DMS 273 treated with DMSO at 0.1 percent for 48 hours (cell line): ENCODE measurements at places on chromosomes 2 and 18.

DNA sequence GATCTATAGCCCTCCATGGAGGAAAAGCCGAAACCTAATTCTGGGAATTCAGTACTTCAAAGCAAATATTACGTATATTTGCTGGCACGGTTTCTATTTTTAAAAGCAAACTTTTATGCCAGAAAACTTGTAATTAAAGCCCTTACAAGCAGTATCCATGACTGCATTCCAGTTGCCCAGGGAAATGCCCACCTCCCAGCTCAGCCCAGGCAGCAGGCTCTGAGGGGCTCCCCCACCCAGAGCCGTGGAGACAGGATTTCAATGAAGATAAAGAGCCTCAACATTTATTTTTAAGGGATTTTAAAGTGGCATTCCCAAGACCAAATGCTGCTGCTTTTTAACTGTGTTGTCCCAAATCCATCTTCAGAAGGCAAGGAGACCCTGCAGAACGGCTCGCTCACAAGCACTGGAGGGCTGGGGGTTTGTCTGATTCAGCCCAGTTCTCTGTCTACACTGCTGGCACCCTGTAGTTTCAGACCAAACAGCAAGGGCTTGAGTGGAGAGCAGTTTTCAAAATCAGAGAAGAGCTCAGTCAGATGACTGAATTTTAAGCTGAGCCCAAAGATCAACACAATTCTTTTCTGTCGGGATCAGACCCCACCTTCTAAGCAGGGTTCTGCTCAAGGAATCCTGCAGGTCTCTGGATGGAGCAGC, 105.1 kb downstream of the KCNF1 start:
- DNase-seq, result no peak

GRCh38 chr2:239368321-239368720, 32.5 kb downstream of the HDAC4 start:
- no peak for DNase-seq

GRCh38 chr2:221073326-221074049, 498.6 kb downstream of the EPHA4 start:
- no peak for DNase-seq

DNA sequence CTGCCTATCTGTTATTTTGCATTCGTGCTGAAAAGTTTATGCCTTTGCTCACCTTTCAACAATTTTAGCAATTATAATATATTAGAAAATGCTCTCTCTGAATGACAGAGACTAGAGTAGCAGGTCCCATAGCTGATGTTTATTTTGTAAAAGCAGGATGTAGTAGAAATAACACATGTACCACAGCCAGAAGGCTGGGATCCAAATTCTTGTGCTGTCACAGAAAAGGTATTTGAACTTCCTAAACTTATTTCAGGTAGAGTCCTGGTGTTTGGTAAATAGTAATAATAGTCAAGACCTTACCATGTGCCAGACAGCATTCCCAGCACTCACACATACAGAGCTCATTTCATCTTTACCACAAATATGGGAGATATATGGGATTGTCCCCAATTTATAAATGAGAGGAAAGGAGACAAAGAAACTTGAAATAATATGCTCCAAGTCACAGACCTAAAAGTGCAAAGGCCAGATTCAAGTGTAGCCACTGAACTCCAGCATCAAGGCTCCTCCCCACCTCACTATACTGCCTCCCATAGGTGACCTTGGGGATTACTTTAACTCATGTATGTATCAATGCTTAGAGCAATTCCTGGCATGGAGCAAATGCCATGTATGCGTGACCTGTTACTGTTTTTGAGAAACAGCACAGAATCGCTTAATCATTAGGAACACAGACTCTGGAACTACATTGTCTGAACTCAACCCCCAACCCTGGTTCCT, 284.7 kb upstream of the RAB12 start:
- no peak for DNase-seq

DNA sequence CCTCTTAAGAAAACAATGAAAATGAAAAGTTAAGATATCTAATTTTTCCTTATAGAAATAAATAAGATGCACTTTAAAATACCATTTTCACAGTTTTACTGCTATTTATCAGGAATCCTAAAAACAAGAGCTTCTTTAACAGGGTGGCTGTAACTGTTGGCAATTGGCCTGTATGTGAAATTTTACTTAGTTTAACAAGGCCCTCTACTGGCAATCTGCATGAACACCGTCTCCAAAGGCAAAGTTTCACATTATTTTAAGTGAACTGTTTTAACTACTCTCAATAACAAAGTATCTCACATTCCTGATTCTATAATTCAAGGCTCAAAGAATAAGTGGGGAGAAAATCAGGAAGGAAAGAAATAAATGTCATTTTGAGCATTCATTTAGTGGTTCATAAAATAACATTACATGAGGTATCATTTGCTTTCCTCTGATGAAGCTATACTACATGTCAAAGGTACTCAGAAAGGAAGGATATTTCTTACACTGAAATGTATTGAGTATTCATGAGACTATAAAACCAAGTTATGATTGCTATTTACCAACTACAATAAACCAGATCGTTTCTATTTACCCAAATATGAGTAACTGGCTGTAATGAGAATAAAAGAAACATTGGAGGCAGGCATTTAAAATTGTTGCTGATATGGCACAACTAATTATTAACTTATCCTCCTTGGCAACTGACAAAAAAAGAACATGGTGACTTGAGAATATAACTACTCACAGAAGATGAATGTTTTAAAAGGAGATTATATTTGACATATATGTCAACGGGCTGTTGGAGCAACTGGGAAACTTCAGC, 7.0 kb downstream of the NCKAP5 start:
- peak; percentile 27 for DNase-seq

DNA sequence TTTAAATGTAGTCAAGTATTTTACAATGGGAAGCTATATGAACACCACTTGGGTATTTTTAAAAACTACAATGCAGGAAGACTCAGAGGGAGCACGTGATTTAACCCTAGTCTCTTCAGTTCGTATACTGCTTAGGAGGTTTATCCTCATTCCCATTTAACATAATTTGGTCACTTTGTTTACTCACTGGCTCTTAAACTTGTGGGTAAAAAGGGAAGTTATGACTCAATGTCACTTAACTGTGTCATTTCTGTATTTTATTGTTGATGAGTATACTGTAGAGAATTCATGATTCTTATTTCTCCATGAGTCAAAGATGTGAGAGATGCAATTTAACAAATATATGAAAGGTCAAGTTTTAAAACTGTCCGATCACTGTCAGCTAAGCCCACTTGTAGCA, 48.2 kb downstream of the SLC66A3 start:
- no peak for DNase-seq

- DNase-seq, result no peak
These were observed 1.7 kb downstream of the SEPTIN2 start for GRCh38 chr2:241317391-241317790.

GRCh38 chr2:38158378-38159118, 82.6 kb upstream of the CYP1B1 start:
- no peak for DNase-seq

GRCh38 chr2:45184606-45185005, 175.4 kb upstream of the SIX2 start:
- DNase-seq, result no peak

GRCh38 chr2:11187083-11187619, 31.9 kb downstream of the SLC66A3 start:
- no peak for DNase-seq

- DNase-seq, result no peak
These were observed 29.9 kb downstream of the ANO7 start for GRCh38 chr2:241218131-241219029.

DNA sequence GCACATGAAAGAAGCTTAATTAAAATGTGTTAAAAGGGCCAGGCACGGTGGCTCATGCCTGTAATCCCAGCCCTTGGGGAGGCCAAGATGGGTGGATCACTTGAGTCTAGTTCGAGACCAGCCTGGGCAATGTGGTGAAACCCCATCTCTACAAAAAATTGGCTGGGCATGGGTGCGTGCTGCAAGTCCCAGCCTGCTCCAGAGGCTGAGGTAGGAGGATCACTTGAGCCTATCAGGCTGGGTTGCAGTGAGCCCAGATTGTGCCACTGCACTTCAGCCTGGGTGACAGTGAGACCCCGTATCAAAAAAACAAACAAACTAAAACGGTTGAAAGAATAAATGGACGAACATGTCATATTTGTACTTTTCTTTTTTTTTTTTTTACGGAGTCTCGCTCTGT, 26.0 kb downstream of the REL start:
- no peak for DNase-seq

- DNase-seq, result no peak
These were observed 245.1 kb downstream of the LDLRAD4 start for GRCh38 chr18:13463526-13464210.

- DNase-seq, result no peak
These were observed 28.0 kb upstream of the LTBP1 start for GRCh38 chr2:32918774-32919173.
